ENCODE measurements at places on chromosomes 16 and 17. TPM values are rescaled to one million over a fixed set of nuclear protein-coding genes. Genes with fewer than 3 reads are reported as not detected.
A peak's percentile ranks its signal among the peaks of the same experiment; 100 is the strongest.

- no peaks in the 10 kb centered on the region for H3K36me3 ChIP-seq
- no peaks in the 10 kb centered on the region for H3K4me1 ChIP-seq
- no peaks in the 10 kb centered on the region for H3K27me3 ChIP-seq
- DNase-seq: no peak
- H3K4me3 ChIP-seq: no peak overlapping the region
- H3K27ac ChIP-seq: no peak overlapping the region
These were observed 36.1 kb upstream of the NACA2 start for GRCh38 chr17:61627125-61627524.

DNA sequence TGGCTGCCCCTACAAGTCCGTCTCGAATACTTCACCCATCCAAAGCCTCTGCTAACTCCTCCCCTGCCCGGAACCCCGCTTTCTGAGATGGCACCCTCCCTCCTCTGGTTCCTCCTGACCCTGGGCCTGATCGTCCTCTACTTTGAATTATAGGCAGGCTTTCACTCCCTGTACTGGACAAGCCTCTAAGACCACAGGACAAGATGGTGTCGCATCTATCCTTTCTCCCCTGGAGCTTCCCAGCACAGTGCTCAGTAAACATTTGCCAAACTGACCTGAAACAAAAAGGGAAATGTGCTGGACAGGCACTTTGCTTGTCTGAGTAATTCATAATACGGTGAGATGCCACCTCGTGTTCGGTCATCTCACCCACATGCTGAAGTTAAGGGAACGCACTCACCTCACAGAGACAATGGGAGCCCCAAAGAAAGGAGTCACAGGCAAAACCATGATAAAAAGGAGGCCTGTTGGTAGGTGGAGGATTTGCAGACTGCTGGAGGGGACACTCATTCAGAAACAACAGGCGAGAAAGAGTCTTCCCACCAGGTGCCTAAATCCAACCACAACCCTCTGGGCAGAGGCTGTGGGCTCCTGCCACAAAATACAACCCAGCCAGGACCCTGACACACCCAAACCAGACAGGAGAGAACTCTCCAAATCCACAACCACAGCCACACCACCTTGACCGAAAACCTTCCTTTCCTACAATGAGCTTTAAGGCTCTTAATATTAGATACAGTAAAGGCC is 28.2 kb downstream of the SNN start:
- 0 out of 2 replicates have a peak, but pooled peaks cover 7% of the 10 kb centered on the region for H3K4me1 ChIP-seq
- no peak overlapping the region for H3K4me3 ChIP-seq
- 0 out of 2 replicates have a peak, but pooled peaks cover 7% of the 10 kb centered on the region for H3K36me3 ChIP-seq
- DNase-seq: no peak
- H3K27ac ChIP-seq: no peak overlapping the region

GRCh38 chr17:77736721-77737120 is 221.8 kb upstream of the TNRC6C start:
- H3K27me3 ChIP-seq: peaks cover 84% of the 10 kb centered on the region
- no peak for DNase-seq
- H3K27ac ChIP-seq: no peak overlapping the region
- no peak overlapping the region for H3K4me3 ChIP-seq
- H3K4me1 ChIP-seq: no peaks in the 10 kb centered on the region
- H3K36me3 ChIP-seq: no peaks in the 10 kb centered on the region

DNA sequence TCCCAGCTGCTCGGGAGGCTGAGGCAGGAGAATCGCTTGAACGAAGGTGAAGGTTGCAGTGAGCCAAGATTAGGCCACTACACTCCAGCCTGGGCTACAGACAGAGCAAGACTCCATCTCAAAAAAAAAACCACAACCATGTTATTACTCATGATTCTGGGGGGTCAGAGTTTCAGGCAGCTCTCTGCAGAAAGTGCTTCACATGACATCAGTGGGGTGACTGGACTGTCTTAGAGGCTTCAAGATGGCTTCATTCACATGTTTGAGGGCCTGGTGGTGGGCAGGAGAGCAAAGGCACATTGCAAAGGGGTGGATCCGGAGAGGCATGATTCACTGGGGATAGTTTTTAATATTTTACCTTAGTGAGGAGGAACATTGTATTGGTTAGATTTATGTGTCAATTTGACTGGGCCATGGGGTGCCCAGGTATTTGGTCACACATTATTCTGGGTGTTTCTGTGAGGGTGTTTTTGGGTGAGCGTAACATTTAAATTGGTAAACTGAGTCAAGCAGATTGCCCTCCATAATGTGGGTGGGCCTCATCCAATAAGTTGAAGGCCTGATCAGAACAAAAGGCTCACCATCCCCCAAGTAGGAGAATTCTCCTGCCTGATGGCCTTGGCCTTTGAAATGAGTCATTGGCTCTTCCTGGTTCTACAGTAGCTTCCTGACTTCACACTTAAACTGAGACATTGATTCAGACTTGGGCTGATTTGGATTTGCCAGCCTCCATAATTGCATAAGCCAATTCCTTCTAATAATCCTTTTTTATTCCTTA is 109.8 kb downstream of the GOSR1 start:
- H3K27ac ChIP-seq: no peak overlapping the region
- no peaks in the 10 kb centered on the region for H3K27me3 ChIP-seq
- no peak overlapping the region for H3K4me3 ChIP-seq
- H3K36me3 ChIP-seq: no peaks in the 10 kb centered on the region

GRCh38 chr16:49967012-49967559 is 57.9 kb upstream of the CNEP1R1 start:
- H3K4me1 ChIP-seq: no peaks in the 10 kb centered on the region
- no peak overlapping the region for H3K27ac ChIP-seq
- H3K4me3 ChIP-seq: no peak overlapping the region
- no peaks in the 10 kb centered on the region for H3K36me3 ChIP-seq

- peaks cover 4% of the 10 kb centered on the region for H3K36me3 ChIP-seq
- H3K27me3 ChIP-seq: no peaks in the 10 kb centered on the region
- H3K4me1 ChIP-seq: peaks cover 27% of the 10 kb centered on the region
These were observed 74.0 kb downstream of the TANC2 start for GRCh38 chr17:63039899-63040602.

- H3K4me1 ChIP-seq: no peaks in the 10 kb centered on the region
- no peak overlapping the region for H3K27ac ChIP-seq
- no peak for DNase-seq
- no peaks in the 10 kb centered on the region for H3K36me3 ChIP-seq
- H3K4me3 ChIP-seq: no peak overlapping the region
These were observed 14.7 kb upstream of the ODF4 start for GRCh38 chr17:8324923-8325322.

DNA sequence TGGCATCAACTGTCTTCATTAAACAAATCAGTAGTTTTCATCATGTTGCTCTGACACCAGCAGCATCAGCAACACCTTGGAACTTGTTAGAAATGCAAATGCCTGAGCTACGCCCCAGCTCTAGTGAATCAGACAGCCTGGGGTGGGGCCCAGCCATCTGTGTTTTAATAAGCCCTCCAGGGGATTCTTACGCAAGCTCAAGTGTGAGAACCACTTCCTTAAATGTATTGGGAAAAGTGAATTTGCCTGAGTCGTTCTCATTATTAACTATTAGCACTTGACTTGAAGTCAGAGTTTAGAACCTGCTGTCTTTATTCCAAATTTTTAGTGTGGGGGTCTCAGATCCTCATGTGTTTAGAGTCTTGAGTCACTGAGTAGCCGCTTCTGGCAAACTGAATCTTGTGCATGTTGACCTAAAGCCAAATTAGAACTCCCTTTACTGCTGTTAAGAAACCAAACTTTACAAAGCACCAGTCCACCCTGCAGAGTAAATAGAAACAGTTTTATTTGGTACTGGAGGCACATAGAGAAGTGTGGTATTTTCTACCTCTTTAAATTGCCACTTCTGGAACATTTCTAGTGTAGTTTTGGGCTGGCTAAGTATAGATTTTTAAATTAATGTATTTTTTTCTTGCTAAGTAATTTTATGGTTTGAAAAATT is 137.4 kb upstream of the COX10 start:
- H3K27me3 ChIP-seq: no peaks in the 10 kb centered on the region
- no peak overlapping the region for H3K27ac ChIP-seq
- no peaks in the 10 kb centered on the region for H3K36me3 ChIP-seq
- no peak for DNase-seq
- H3K4me1 ChIP-seq: no peaks in the 10 kb centered on the region

- H3K4me3 ChIP-seq: no peak overlapping the region
- no peak overlapping the region for H3K27ac ChIP-seq
- no peaks in the 10 kb centered on the region for H3K4me1 ChIP-seq
- H3K27me3 ChIP-seq: no peaks in the 10 kb centered on the region
- H3K36me3 ChIP-seq: no peaks in the 10 kb centered on the region
These were observed 16.2 kb downstream of the DLG4 start for GRCh38 chr17:7203391-7203790.

- H3K27me3 ChIP-seq: no peaks in the 10 kb centered on the region
- H3K4me1 ChIP-seq: no peaks in the 10 kb centered on the region
- no peak within 1 kb of the TSS for H3K4me3 ChIP-seq
- H3K36me3 ChIP-seq: no peaks in the 10 kb centered on the region
- DNase-seq: no peak
- H3K27ac ChIP-seq: no peak within 1 kb of the TSS
These were observed at the start of gene HS3ST3A1 for GRCh38 chr17:13601776-13602551. Gene HS3ST3A1 (minus strand): TSS chr17:13601929. CDS start chr17:13601129, 800 bp downstream.

GRCh38 chr17:59533694-59534093 is 31.7 kb upstream of the DHX40 start:
- no peak overlapping the region for H3K27ac ChIP-seq
- DNase-seq: no peak
- H3K36me3 ChIP-seq: no peaks in the 10 kb centered on the region
- no peaks in the 10 kb centered on the region for H3K4me1 ChIP-seq
- H3K4me3 ChIP-seq: no peak overlapping the region

- peaks cover 14% of the 10 kb centered on the region for H3K36me3 ChIP-seq
- H3K27me3 ChIP-seq: no peaks in the 10 kb centered on the region
- DNase-seq: no peak
- H3K4me3 ChIP-seq: no peak overlapping the region
- H3K4me1 ChIP-seq: no peaks in the 10 kb centered on the region
- no peak overlapping the region for H3K27ac ChIP-seq
These were observed 18.0 kb upstream of the DBNDD1 start for GRCh38 chr16:90037276-90037675.

GRCh38 chr16:1941162-1942046 is 1.6 kb downstream of the MSRB1 start:
- H3K27me3 ChIP-seq: no peaks in the 10 kb centered on the region
- H3K4me3 ChIP-seq: peak overlapping the region; percentile 81
- DNase-seq: no peak
- H3K4me1 ChIP-seq: peaks cover 21% of the 10 kb centered on the region
- no peaks in the 10 kb centered on the region for H3K36me3 ChIP-seq

DNA sequence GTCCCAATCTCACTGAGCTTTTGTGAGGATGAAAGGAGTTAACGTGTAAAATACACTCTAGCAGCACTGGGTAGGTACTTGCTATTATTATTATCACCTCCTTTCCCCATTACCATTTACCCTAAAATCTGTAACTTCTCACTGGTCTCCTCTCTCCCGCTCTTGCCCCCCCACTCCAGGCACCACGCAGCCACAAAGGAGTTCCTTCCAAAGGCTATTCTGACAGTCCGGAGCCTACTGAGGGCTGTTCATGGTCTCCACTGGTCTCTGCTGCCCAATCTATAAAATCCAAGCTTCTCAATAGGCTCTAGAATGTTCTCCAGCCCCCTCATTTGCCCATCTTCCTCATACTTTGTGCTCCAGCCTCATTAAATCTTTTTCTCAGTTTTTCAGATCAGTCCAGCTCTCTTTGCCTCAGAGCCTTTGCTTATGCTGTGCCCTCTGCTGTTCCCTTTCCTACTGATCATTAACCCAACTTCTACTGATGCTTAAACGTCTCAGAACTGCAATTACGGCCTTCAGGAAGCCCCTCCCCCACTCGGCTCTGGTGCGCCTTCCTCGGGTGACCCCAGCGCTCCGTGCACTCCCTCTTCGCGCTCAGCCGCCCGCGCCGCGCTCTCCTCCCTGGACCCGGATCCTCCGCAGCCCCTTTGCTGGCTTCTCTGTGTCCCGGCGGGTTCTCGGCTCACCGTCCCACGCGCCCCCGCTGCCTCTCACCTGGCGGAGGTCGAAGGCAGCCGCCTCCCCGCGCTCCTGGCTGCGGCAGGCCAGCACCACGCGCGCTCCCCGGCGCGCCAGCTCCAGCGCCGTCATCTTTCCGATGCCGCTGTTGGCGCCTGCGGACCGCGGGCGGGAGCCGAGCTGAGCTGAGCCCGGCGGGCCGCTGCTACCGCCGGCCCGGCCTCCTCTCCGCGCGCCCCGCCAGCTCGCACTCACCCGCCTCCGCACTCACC is 737 bp downstream of the DHRS13 start:
- H3K4me3 ChIP-seq: peak overlapping the region; percentile 73
- no peaks in the 10 kb centered on the region for H3K36me3 ChIP-seq
- no peaks in the 10 kb centered on the region for H3K27me3 ChIP-seq
- H3K27ac ChIP-seq: no peak overlapping the region

GRCh38 chr16:66857437-66857836 is 13.2 kb downstream of the CA7 start:
- no peak overlapping the region for H3K27ac ChIP-seq
- H3K4me3 ChIP-seq: no peak overlapping the region
- H3K4me1 ChIP-seq: no peaks in the 10 kb centered on the region
- no peaks in the 10 kb centered on the region for H3K27me3 ChIP-seq
- no peaks in the 10 kb centered on the region for H3K36me3 ChIP-seq

DNA sequence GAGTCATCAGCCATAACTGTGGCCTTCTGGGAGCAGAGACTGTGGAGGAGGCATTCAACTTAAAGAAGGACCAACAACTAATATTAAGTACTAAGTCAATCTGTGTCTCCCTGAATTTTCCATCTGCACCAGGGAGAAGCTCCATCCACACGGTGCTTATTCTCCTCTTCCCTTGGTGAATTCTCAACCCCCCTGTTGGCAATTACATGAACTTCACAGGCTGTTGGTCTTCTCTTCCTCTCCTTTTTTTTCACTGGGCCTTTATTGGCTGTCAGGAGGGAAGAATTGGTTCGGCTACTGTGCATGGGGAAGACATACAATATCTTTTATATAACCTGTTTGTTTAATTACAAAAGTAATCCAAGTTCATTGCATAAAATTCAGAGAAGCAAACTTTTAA is 152.8 kb upstream of the IRX6 start:
- DNase-seq: no peak
- no peak overlapping the region for H3K4me3 ChIP-seq
- H3K27me3 ChIP-seq: no peaks in the 10 kb centered on the region
- no peaks in the 10 kb centered on the region for H3K4me1 ChIP-seq

GRCh38 chr16:87324411-87325275 is 7.5 kb upstream of the C16orf95 start:
- no peak for DNase-seq
- no peaks in the 10 kb centered on the region for H3K27me3 ChIP-seq
- H3K27ac ChIP-seq: no peak overlapping the region
- H3K4me3 ChIP-seq: no peak overlapping the region

- peaks cover 45% of the 10 kb centered on the region for H3K36me3 ChIP-seq
- H3K4me3 ChIP-seq: no peak overlapping the region
- no peaks in the 10 kb centered on the region for H3K4me1 ChIP-seq
These were observed 14.7 kb downstream of the TXNDC11 start for GRCh38 chr16:11727796-11728543.

The SPATA22 gene
- total RNA-seq: not detected

The NPIPA3 gene
- total RNA-seq: not detected

The TEN1 gene
- total RNA-seq: 22.7 TPM

The SLFN14 gene
- total RNA-seq: not detected

The PLCG2 gene
- total RNA-seq: 7.9 TPM

The FADS6 gene
- not detected for total RNA-seq

The PPP1R27 gene
- total RNA-seq: not detected

The PRAC2 gene
- total RNA-seq: not detected

The KRT28 gene
- not detected for total RNA-seq

The UBE2O gene
- 27.4 TPM for total RNA-seq

The DLG4 gene
- 32.8 TPM for total RNA-seq

The LLGL2 gene
- 156 TPM for total RNA-seq
